CD4-positive, CD25-positive, alpha-beta regulatory T cell (primary cell): ENCODE measurements at places on chromosomes 6 and 20.

DNA sequence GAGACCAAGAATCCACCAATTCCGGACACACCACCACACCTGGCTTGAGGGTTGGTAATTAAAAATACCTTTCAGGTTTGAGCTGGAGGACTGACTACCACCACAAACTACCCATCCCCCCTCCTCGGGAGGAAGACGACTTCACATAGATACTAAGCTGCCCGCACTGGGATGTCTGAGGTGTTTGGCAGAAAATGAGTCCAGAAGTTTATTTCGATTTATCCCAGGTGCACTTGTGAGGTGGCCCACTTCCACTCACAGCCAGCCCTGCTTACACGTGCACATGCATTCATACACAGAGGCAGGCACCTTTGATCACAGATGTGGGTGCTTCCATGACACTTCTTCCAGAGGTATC is 187.1 kb downstream of the ID4 start:
- no peak for DNase-seq

GRCh38 chr6:14547284-14547998 is 429.9 kb downstream of the CD83 start:
- no peak for DNase-seq

DNA sequence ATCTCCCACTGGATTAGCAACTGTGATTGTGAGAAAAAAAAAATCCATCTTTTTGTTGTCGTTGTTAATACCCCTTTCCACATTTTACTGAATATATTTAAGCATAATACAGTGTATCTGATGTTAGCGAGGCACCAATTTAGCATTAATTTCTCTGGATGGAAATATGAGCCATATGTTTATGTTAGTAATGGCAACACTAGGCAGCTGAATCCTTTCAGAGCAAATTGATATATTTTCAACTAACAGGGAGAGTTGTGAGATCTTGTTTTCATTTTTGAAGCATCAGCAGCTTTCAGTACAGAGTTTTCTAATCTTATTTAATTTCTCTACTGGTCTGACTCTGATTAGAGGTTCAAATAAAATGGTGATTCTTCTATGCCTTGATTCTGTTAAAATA is 84.8 kb upstream of the HDAC2 start:
- no peak for DNase-seq

- DNase-seq, result no peak
Observed at GRCh38 chr6:73200247-73200646, 25.0 kb downstream of the KHDC1L start.

DNA sequence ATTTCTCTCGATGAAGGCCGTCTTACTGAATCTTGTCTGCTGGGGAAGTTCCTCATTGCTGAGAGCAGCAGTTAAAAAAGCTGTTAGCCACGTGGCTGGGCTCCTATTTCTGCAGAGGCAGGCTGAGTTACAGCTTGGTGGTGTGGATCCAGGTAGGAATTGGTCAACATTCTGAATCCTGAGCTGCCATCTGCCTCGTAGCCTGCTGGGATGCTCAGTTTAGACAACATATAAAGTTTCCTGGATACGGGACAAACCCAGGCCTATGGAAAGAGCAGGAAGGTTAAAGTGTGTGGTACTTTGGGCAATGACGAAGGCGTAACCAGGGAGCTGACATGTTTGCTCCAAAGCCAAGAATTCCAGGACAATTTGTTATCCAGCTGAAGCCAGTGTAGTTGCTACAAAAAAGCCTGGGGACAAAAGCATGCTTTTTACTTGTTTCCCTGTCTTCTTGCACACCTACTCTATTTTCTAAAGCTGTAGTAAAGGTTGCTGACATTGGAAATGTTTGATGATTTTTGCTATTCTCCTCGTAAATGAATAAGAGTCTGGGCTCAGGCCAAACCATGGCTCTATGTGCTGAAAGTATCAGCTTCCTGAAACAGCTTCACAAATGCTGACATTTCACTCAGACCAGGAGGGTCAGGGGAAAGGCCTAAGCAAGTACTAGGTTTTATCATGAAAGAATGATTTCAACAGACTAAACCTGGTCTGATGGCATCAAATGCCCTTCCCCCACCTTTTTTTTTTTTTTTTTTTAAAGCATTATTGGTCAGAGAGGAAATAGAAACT is 12.4 kb upstream of the MYLK2 start:
- DNase-seq, result no peak

DNA sequence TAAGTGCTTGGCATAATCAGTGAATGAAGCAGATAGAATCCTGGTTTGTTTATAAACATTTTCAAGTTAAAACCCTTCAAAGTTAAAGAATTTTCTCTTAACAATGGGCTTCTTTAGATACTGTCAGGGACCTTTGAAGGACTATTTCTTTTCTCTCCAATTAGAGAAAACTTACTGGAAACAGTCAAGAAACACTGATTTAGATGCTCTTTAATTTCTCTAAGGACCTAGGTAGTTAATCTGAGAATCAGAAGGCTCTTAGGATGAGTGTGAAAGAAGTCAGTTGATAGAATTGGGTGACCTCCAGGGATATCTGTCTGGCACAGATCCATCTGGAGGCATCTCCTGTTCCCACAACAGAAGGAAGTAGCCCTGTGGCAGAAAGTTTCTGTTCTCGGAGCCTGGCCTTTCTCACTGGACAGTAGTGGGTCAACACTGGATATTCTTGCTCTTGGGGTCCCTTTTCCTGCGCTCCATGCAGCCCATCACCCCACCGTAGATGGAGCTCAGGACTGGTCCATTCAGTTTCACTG is 22.5 kb downstream of the KIAA0408 start:
- DNase-seq, result no peak

DNA sequence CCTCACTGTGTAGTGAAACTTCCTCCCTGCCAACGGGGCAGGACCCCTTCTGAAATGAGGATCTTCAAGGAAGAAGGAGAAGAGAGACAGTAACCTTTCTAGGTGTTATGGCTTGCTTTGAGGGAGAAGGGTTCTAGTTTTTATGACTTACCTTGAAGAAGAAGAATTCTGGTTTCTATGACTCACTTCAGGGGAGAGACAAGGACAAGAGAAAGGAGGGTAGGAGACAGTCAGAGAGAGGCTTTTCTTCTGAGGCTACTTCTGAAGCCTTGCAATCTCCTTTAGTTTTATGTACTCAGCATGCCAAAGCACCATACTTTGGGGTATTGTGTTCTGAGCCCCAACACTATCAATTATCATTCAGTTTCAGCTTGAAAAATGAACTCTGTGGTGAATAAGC is 25.8 kb upstream of the IBTK start:
- DNase-seq, result no peak

DNA sequence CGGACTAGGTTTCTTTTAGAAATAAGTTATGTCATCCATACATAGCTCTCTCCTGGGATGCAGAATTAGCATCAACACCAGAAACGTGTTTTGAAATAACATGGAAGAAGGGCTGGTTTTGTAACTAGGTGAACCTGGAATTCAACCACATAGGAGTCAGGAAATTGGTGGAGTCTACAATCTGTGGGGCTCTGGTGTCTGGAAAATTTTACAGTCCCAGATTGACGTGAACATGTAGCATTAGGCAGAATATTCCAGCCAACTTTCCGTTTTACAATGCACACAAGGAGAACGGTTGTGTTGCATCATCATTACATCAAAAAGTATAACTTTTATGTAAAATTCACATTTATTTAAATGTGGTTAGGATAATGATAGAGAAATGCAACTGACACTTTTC is 1.9 kb downstream of the KCNQ5 start:
- DNase-seq, result no peak

- no peak for DNase-seq
Observed at GRCh38 chr6:19028201-19028600, 641.1 kb downstream of the RNF144B start.

GRCh38 chr6:66662721-66663507 is 955.9 kb upstream of the EYS start:
- no peak for DNase-seq

DNA sequence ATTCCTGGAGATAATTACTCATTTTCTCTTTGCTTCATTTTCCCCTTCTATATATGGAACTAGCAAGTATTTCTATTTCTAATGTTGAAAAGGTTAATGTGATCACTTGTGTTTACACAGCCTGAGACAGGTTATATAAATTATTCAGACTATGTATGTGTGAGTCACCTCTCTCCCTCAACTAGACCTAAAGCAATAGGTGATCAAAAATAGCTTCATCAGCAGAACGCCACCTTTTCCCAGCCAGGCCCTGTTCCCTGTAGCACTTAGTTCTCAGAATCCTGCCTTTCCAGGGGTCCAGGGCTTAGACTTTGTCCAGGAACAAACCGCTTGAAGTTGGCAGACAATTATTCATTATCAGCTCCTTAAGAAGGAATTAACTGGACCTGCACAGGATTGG is 125.3 kb upstream of the EXOC2 start:
- DNase-seq, result no peak

DNA sequence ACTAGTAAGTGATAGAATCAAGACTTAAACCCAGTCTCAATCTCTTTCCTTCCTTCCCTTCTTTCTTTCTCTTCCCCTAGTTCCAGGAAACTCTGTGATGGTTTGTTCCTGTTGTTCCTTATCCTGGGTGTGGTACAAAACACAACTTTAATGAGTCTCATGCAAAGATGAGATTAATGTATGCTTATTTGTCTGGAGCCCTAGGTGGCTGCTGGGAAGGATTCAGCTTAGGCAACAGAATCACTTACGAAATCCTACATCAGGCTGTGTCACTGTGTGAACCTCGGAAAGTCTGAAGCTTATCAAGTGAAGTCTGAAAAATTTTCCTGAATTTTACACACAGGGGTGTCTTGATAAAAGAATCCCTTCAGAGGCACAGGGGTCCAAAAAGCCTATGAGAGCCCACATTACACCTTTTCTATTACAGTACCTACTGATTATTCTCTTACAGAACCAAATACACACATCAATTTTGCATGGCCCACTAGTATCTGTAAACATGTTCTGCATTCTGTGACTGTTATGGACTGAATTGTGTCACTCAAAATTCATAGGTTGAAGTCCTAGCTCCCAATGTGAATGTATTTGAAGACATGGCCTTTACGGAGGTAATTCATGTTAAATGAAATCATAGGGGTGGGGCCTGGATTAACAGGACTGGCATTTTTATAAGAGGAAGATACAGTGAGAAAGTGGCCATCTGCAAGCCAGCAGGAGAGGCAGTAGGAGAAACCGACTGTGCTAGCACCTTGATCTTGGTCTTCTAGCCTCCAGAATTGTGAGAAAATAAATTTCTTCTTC is 144.7 kb downstream of the MYB start:
- DNase-seq, result no peak

- DNase-seq, result no peak
Observed at GRCh38 chr20:11499101-11499634, 418.5 kb upstream of the BTBD3 start.

- no peak for DNase-seq
Observed at GRCh38 chr6:105058316-105058715, 101.4 kb downstream of the LIN28B start.

GRCh38 chr6:139595183-139595582 is 220.7 kb upstream of the CITED2 start:
- no peak for DNase-seq

DNA sequence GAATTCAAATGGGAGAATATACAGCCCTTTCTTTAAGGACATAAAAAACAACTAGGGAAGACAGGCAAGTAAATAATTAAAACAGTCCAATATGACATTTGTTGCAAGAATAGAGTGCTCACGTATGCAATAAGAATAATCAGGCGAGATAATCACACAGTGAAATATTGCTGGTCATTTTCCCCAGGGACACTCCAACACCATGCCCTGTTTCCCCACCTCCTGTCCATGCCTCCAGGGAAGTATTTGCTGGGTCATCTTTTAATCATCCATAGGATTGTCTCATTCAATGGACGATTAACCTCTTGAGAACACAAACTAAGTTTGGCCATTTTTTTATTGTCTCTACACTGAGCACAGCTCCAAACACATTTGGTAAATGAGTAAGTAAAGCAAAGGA is 472.9 kb downstream of the C6orf118 start:
- no peak for DNase-seq

- DNase-seq, result no peak
Observed at GRCh38 chr6:76768556-76768955, 694.7 kb downstream of the HTR1B start.

GRCh38 chr6:13787137-13787536 is 27.2 kb downstream of the MCUR1 start:
- no peak for DNase-seq

- no peak for DNase-seq
Observed at GRCh38 chr20:43450841-43451799, 6.6 kb upstream of the SRSF6 start.

GRCh38 chr20:49583669-49584417 is 15.9 kb upstream of the PTGIS start:
- DNase-seq, result no peak

DNA sequence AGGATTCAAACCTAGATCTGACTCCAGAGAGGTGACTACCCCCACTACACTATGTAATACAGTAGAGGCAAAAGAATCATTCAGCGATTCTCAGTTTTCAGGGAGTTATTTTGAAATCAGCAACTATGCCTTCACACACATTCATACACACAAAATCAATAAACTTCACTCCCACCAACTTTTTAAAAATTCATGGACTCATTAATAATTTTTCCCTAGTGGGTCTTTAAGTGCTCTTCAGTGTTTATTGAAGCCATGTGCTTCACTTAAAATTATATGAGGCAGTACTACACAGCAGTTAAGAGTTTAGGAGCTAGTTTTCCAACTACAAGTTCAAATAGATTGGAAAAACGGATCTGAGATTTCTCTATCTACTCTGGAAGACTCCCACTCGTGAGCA is 452.7 kb upstream of the ADGRB3 start:
- no peak for DNase-seq

DNA sequence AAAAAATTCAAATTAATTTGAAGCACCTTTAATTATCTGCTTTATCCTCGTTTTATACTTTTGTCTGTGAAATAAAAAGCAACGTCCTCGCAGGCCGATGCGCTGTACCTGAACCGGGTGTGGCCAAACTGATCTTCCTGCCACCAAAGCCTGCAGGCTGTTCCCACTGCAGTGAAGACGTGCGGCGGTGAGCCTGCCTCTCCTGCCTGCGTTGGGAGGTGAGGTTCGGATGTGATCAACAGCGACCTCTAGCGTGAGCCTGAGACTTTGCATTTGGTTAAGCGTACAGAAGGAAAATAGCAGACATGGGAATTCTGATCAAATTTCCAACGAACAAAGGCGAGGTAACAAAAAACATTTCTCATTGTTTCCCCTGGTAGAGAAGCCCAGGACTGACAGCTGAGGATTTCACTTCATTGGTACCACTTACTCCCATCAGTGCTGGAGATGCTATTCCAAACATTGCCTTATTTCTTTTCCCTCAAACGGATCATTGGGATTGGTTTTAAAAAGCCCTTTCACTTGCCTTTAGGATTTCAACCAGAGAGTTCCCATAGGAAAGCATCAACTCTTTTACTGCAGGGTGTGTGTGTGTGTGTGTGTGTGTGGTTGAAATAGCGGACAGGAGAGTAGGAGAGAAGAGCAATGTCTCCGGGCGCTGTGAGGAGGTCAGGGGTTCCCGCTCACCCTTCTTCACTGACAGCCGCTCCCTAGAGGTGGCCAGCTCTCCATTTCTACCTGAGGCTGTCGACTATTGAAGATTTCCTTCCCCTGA is 56.6 kb upstream of the CCN6 start:
- DNase-seq, result peak; percentile 73

- no peak for DNase-seq
Observed at GRCh38 chr20:37822141-37822601, 80.8 kb upstream of the VSTM2L start.
